Cardiac muscle cell (in vitro differentiated cells and primary cell): ENCODE measurements at places on chromosomes 2 and 18. TPM values are rescaled to one million over a fixed set of nuclear protein-coding genes. Genes with fewer than 3 reads are reported as not detected.
A peak's percentile ranks its signal among the peaks of the same experiment; 100 is the strongest.

Gene SF3B1
- polyA plus RNA-seq, result 218 and 276 TPM in 2 replicates

Gene NT5C1B
- 0.32 and 1.9 TPM in 2 replicates for polyA plus RNA-seq

Gene SLC38A11
- polyA plus RNA-seq, result not detected in 2 replicates

Gene SLC8A1
- polyA plus RNA-seq, result 103 and 173 TPM in 2 replicates

GRCh38 chr2:85248773-85249509 is 78.8 kb downstream of the TGOLN2 start:
- no peak for DNase-seq

DNA sequence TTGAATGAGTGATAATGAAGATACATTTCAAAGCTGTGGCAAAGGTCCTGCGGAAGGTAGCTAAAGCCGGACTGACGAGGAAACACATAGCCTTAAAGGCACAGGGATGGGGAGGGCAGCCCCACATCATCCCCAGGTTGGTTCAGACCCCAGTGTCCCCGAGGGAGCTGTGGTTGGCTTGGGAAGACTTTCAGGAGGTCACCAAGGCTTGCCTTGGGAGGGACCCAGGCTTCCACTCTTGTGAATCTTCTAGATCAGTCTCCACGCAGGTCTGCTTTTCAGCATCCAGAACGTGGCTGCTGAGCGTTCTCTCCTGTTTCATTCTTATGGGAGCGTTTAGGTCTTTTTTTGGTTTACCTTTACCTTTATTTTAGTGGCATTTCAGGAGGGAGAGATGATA is 16.8 kb downstream of the KIF1A start:
- DNase-seq, result no peak

DNA sequence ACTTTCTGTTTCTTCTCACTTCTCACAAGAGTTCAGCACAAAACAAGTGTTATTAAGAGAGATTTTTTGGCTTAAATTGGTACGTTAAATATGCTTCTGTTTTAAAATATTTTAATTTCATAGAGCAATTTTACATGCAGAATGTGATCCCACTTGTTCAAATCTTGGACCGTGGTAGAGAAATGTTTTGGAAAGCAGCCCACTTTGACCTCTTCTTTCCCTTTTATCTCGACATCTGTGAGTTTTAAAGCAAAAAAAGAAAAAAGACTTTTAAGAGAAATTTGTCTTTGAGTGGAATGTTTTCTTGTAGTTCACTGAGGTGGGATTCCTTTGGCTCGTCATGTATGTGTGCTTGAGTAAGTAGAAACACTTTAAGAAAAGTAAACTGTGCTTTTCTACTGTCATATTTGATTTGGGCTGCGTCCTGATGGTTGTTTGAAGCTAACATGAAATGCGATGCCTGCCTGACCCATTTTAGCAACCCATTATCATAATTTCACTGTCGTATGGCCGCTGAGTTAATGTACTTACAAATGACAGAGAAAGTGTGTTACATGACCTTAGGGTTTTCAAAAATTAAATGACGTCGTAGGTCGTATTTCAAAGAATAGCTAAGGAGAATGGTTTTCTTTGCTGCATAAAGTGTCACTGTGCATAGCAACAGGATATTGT is 54.5 kb downstream of the TSHZ1 start:
- no peak for DNase-seq

- DNase-seq, result no peak
These were observed 31.0 kb upstream of the CATIP start for GRCh38 chr2:218325566-218326160.

DNA sequence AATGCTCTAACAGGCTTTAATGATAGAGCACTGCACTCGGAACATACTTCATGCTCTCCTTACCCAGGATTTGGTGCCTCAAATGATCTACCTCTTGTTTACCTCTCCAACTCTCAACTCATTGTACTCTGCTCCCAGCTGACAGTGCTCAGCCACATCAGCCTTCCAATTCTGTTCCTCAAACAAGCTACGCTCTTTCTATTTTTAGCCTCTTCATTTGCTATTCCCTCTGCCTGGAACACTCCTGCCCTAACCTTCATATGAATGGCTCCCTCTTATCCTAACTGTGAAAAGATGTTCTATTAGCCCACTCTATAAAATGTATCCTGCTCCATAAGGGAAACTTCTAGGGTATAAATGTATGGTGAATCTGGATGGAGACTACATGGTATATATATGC is 42.5 kb downstream of the PIGN start:
- DNase-seq, result no peak

DNA sequence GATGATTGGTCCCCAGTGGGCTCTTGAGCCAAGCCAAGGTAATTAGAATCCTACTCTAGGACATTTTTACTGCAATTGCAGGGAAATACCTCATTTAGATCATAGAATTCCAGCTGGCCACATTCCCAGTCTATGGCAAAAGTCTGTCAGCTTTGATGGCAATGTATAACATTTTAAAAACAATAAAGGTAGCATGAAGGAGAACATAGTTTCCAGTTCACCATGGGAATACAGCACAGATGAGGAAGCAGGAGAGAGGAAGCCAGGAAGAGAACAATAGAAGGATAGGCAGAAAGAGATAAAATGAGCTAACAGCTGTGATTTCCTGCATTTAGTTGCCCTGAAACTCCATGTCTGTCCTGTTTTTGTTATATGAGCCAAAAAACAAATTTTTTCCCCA is 897.3 kb upstream of the DDX18 start:
- DNase-seq, result no peak

- DNase-seq, result no peak
These were observed 299.4 kb downstream of the LPIN1 start for GRCh38 chr2:12045864-12046291.

DNA sequence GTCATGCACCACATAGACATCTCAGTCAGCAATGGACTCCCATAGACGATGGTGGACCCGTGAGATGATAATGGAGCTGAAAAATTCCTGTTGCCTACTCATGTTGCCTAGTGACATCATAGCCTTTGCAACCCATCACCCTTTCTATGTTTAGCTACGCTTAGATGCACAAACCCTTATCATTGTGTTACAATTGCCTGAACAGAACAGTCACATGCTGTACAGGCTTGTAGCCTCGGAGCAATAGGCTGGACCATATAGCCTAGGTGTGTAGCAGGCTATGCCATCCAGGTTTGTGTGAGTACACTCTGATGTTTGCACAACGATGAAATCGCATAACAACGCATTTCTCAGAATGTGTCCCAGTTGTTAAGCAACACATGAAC is 221.6 kb downstream of the ALPK2 start:
- DNase-seq, result no peak

GRCh38 chr2:114821055-114821454 is 378.6 kb downstream of the DPP10 start:
- DNase-seq, result no peak

DNA sequence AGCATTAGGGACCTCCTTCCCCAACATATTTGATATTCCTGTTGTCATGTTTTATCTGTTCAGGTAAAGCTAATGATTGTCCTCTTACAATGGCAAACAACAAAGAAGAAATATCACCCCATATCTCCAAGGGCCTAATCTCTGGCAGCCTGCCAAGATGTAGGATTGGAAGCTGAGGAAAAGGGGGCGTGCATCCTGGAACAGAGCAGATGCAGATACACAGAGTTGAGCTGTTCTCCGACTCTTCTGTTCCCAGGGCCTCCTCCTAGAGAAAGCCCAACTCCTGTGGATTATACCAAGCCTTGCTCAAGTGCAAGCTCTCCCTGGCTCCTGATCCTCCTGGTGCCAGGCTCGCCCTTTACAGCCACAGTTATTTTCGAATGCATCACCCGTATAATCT is 35.2 kb upstream of the CD207 start:
- DNase-seq, result no peak

GRCh38 chr2:10245661-10246060 is 57.0 kb upstream of the HPCAL1 start:
- no peak for DNase-seq

DNA sequence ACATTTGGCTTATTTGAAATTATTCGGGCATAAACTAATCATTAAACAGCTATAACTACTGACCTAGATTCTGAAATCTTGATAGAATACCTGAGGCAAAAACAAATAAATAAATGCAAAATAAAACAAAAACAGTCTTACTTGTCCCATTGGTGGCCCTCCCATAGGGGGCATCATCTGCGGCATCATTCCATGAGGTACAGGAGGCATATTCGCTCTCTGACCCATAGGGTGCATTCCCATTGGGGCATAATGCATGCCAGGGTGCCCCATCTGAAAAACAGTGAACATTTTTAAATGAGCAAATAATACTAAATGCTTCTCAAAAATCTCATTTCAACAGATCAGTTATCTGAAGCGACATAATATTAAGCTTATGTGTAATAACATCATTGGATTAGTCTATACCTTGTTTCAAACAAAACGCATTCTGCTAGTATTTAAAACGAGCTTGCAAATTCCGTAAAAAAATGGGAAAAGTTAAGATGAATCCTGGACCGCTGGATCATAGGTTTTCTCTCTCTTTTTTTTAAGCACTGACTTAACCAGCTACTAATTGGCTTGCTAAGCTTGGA is 1.3 kb downstream of the PRPF40A start:
- peak; percentile 12 for DNase-seq

DNA sequence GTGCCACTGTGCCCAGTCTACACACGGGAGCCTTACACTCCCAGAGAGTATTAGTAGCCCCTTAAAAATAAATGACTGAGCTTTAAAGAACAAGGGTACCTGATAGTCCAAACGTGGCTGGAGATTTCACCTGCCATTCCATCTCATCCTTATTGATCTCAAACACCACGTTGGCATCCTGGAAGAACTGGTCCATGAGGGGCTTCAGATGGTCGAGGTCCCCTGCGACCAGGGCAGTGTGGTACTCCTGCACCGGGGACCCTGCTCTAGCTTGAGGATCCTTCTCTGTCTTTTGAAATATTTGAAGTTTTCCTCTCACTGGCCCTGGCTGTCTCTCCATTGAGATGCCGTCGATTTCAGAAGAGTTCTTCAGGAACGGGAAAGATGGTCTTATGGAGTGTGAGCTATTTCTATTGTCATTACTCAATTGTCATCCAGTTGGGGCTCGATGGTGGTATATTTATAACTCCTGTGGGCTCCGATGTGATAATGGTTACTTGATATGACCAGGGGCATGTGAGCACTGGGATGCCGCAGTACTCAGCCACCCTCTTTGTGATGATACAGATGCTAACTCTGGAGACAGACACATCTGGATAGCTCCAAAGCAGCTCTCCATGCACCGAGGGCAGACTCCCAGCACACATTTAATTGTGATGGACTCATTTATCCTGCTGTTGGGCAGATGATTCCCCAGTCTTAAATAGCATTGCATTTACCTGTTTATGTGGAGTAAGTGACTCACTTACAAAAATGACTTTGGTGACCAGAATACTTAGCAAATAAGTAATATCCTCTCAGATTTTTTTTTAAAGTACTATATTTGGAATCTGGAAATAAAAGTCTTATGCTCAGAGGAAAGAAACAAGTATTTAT is 22.8 kb downstream of the ASB18 start:
- no peak for DNase-seq

DNA sequence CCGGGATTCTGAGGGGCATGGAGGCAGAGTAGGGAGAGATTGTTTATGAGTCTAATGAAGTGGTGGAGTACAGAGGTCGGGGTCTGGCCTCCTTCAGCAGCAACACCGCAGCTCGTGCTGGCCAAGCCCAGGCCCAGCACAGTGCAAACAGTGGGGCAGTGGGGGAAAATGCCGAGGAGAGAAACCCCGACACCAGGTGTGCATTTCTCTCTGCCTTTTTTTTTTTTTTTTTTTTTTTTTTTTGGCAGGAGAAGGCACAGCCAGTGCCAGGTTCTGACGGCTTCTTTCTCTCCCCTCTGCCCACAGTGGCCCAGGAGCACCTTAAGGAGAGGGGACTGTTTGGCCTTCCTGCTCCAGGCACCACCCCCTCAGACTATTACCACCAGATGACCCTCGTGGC is 219.3 kb downstream of the GLI2 start:
- no peak for DNase-seq

- no peak for DNase-seq
These were observed 39.4 kb upstream of the NCKAP5 start for GRCh38 chr2:133607679-133608078.

- no peak for DNase-seq
These were observed 46.6 kb downstream of the KCMF1 start for GRCh38 chr2:85017411-85018048.

DNA sequence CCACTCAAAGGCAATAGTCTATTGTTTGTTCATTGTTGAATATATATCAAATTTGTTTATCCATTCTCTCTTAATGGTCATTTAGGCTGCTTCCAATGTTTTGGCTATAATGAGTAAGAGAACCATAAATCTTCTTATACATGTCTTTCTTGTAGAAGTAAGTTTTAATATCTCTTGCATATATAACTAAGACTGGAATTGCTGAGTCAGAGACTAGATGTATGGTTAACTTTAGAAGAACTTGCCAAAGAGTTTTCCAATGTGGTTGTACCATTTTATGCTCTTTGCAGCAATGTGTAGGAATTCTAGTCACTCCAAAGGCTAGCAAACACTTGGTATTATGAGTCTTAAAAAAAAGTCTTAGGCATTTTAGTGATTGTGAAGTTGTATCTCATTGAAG is 610.0 kb upstream of the GCFC2 start:
- DNase-seq, result no peak

DNA sequence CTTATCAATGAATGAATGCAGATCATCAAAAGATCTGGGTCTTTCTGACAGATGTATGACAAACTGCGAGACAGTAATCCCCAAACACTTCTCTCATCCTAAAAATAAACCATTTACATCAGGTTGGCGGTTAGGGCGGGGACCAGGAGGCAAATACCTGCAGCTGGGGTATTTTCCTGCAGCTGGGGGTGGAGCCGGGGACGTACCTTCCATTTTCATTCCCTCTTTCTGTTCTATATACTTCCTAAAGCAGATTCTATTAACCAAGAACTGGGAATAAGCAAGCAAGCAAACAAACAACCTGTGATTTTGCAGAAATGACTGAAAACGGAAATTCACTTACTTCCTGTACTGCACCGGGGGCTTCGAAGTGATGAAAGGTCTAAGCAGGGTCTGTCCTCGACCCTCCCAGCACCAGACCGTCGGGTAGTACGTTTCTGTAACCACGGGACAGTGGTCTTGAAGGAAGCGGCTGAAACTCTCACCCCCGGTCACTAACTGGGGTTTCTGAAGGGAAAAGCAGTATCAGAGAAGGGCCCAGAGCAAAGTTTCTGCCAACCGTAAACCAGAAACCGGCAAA is 1.2 kb downstream of the ABHD3 start:
- no peak for DNase-seq

DNA sequence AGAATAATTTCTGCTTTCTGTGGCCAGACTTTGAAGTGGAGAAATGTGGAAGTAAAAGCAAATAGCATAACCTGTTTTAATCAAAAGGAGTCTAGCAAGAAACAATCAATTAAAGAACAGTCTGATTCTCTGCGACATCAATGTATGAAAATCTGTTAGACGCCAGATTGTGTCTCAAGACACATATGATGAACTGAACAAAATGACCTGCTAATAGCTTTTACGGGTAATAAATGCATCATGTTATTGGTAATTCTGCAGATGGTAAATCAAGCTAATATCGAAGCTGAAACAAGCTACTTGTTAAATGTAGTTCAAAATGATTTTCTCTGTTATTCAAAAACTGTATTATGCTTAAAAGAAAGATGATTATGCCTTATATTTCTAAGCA is 208.5 kb upstream of the FIGN start:
- DNase-seq, result no peak

GRCh38 chr2:25899404-25899970 is 21.2 kb upstream of the ASXL2 start:
- DNase-seq, result peak; percentile 34

- no peak for DNase-seq
These were observed 50.4 kb downstream of the PKP4 start for GRCh38 chr2:158507141-158507540.

GRCh38 chr2:64192125-64192479 is 47.9 kb upstream of the PELI1 start:
- DNase-seq, result no peak
